Dermis blood vessel endothelial cell (primary cell): ENCODE measurements at places on chromosomes 4 and X. TPM values are rescaled to one million over a fixed set of nuclear protein-coding genes. Genes with fewer than 3 reads are reported as not detected.

PHKA2 gene
- 10.0 and 13.3 TPM in 2 replicates for total RNA-seq

DNA sequence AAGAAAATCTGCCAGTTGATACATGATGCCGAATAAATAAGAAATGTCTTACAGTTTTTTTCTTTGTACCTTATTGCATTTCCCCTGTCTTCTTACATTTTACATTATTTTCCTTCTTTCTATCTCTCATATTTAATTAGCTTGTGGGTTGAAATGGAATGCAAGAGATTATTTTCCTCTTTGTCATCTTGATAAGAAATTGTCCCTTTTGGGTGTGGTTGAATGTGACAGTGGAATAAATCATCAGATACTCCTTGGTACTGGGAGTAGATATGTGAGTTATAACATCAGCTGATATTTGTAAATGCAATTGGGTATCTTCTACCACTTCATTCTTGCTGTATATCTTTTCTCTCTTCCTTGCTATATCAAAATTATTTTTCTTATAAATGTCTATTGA is 997.4 kb downstream of the RAPGEF2 start:
- DNase-seq: no peak

C1GALT1C1 gene
- total RNA-seq: 59.6 and 63.7 TPM in 2 replicates

PCDH10 gene
- under 0.01 and 0.14 TPM in 2 replicates for total RNA-seq

DNA sequence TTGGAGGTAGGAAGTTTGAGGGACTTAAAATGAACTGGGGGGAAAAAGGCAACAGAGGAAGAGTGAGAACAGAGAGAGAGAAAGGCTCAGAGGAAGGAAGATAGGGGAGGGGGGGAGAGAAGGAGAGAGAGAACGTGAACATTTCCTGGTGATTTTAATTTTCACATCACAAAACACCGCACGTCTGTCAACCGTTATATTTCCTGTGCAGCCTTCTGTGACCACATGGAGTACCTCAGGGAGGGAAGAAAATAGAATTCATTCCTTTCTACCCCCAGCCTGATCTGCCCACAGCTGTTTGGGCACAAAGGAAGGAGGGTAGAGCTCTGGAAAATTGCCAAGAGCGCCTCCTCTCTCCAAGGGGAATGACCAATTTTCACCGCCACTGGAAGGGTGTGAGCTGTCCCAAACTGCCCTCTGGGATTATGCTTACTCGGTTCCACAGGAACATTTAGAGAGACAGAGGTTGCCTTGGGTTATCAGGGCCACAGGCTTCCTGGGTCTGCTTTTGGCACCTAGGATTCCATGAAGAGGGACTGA is 135.7 kb upstream of the MAMLD1 start:
- no peak for DNase-seq

DNA sequence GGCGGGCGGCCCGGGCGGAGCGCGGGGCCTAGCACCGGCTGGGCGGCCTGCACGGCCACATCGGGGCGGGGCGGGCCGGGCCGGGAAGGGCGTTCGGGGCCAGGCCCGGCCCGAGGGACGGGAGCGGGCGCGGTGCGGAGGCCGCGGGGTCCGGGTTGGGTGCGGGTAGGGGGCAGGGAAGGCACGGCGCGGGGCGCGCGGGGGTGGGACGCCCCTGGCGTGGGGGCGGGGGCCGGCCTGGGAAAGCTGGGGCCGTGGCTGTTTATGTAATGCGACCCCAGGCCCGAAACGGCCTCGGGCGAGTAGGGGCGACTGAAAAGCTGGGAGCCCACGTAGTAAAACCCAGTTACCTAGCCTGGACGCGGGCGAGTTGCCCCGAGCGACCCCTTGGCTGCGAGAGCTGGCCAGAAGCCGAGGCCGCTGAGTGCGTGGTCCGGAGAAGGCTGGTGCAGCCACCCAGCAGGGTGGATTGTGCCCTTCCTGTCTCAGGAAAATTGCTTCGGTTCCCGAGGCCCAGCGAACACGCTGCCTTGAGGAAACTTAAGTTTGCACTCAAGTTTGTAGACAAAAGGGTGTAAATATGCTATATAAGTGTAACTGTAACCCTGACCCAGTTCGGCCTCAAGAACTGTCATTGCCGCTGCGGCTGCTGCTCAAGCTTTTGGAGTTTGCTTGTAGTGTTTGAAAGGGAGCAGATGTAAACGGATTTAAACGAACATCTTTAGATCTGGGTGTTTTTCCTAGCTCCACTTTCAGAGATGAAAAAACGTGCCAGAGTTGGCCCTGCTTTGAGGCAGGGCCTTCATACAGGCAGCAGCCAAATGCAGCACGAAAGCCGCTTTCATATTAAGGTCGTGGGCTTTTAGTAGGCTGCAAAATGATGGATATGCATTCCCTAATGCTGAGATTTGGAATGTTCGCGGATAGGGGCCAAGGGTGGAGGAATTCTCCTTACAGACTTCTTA is 674 bp downstream of the SEC24B start:
- peak; percentile 64 for DNase-seq

RRH gene
- total RNA-seq: not detected in 2 replicates

DNA sequence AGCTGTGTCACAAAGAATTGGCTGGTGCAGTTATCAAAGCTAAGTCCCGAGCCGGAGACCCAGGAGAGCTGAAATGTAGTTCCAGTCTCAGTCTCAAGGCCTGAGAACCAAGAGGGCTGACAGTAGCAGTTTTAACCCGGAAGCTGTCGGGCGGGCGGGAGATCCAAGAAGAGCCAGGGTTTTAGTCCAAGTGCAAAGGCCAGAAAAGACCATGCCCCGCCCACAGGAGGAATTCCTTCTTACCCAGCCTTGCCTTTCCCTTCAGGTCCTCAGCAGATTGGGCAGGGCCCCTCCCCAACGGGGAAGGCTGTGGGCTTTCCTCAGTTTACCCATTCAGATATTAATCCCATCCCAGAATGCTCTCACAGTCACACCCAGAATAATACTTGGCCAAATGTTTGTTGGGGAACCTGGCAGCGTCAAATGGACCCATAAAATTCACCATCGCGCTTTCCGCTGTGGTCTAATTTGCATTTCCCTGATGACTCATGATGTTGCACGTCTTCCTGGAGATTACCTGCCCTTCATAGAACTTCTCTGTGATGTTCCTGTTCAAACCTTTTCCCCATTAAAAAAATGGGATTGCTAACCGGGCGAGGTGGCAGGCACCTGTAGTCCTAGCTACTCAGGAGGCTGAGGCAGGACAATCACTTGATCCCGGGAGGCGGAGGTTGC is 16.2 kb downstream of the MAEA start:
- no peak for DNase-seq

- DNase-seq: no peak
These were observed 62.2 kb downstream of the SPANXN3 start for GRCh38 chrX:143455046-143455445.

DNA sequence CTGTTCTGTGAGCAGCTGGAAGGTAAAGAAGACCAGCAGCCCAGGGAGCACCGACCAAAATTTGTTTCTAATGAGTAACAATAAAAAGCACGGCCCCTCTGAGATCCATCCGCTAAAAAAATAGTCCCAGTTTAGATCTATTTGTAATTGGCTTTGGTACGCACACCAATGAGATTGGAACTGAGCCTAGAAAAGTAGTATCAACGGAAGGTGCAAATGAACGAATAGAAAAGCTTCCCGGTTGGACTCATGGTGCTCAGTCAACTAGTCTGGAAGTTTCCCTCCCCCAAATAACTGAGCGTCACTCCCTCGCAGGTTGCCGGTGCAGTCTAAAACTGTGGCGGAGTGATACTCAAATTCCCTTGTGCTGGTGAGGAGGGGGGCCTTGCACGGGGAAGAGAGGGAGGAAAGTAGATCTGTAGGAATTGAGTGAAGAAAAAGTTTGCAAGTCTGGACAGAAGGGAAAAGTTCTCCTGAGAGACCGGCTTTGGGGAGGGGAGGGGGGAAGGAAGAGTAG is at the start of gene COL4A5:
Gene COL4A5 (plus strand): TSS at position 413 of the 517 bp plus-strand sequence. CDS start 288 bp downstream, outside the sequence.
- DNase-seq: peak; percentile 82

ANXA3 gene
- total RNA-seq: 60.6 and 67.4 TPM in 2 replicates

- DNase-seq: no peak
These were observed 575 bp downstream of the MAP7D2 start for GRCh38 chrX:20116087-20116576.

DNA sequence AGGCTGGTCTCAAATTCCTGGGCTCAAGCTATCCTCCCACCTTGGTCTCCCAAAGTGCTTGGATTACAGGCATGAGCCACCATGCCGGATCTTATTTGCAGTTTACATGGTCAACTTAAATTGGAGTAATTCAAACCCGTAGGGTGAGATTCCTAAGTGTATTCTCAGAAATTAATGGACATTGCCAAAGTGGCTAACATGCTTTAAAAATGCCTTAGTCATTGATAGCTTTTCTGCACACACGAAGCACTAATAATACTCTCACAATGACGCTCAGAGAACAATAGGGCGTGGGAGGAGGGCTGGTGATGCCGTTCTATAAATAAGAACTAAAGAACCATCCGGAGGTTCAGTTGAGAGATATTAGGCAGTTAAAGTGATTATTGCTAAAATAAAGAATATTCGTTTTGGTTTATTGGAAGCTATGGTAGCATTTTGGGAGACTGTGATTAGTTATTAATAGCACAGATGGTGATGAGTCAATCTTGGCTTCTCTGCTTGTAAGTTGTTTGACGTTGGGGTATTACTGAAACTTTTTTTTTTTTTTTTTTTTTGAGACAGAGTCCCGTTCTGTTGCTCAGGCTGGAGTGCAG is 79.1 kb downstream of the TRAPPC11 start:
- DNase-seq: peak; percentile 76

DNA sequence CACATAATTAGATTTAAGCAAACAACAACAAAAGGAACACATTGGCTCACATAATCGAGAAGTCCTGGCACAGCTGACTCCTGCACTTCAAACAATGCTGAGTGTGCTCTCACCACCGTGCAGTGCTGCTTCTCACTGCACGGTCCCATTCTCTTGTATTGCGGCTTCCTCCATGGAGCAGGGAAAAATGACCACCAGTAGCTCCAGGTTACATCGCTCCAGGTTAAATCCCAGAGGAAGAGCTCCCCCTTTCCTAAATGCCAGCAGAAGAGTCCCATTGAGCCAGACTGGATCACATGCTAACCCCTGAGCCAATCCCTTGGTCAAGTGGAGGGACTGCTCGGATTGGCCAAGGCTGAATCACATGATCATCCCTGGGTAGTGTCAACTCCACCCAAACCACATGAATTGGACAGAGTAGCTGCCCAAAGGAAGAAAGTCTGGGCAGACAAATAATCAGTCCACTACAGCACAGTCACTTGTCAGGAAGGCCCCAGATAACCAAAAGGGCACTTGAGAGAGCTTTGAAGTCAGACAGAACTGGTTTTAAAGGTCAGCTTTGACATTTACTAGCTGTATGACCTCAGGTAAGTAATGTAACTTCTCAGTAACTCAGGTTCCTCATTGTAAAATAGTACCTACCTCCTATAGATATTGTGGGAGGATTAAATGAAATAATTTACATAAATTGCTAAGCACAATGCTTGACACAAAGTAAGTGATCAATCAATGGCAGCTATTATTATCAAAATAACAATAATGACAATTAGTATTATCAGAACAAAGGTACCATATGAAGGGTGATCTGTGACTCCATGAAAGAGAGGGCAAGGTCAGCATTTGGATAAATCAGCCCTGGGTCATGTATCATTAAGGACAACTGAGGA is 14.3 kb downstream of the TEC start:
- DNase-seq: no peak

DNA sequence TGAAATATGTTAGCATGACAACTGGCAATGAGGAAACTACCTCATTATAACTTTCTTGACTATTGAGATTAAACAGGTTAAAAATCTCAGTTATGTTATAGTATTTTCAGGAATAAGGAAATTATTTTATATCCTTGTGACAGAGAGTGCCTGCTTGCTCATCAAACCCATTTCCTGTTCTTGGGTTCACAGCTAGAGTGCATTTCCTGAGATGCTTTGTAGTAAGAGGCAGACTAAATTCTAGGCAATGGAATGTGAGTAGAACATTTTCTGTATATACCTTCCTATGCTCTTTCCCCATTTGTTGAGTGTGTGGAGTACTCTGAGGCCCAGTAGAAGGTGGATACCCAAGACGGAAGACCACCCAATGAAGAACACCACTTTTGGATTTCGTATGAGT is 96.9 kb upstream of the CASK start:
- peak; percentile 16 for DNase-seq

DNA sequence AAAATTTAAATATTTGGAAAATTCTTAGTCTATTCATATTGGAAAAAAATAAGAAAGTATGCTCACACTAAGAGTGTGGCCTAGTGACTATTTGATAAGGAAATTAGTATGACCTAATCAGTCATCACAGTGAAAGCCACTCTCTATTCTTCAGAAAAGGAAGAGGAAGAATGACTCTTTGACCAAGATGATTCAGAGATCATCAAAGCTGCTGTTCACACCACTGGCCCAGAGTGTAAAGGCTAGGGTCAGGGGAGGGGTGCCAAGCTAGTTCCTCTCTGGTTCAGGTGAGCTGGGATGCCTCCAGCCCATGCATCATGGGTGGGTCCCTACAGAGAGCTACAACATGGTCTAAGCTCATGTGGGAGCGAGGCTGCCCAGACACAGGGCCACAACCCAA is 396.9 kb upstream of the NDST3 start:
- DNase-seq: no peak

GRCh38 chr4:85707611-85708010 is 232.7 kb downstream of the ARHGAP24 start:
- DNase-seq: peak; percentile 63

RIPPLY1 gene
- not detected in 2 replicates for total RNA-seq

DNA sequence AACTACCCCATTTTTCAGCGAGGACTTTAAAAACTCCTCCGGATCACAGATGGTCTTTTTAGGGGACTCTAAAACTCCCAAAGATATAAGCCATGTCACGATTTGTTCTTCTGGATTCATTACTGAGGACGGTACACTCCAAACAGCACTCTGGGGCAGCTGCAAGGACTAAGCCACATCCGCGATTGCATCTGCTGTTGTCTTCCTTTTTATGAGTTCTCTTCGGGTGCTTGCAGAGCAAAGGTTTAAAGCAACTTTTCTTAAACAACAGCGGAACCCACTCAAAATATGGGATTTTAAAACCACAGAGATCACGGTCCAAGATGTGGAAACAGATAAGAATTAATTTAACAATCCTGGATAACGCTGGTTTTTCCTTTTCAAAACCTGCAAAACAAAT is at the start of gene ARHGEF6:
Gene ARHGEF6 (minus strand): TSS at position 170 of the 400 bp plus-strand sequence. CDS start 50 bp downstream, at position 120.
- DNase-seq: no peak

DNA sequence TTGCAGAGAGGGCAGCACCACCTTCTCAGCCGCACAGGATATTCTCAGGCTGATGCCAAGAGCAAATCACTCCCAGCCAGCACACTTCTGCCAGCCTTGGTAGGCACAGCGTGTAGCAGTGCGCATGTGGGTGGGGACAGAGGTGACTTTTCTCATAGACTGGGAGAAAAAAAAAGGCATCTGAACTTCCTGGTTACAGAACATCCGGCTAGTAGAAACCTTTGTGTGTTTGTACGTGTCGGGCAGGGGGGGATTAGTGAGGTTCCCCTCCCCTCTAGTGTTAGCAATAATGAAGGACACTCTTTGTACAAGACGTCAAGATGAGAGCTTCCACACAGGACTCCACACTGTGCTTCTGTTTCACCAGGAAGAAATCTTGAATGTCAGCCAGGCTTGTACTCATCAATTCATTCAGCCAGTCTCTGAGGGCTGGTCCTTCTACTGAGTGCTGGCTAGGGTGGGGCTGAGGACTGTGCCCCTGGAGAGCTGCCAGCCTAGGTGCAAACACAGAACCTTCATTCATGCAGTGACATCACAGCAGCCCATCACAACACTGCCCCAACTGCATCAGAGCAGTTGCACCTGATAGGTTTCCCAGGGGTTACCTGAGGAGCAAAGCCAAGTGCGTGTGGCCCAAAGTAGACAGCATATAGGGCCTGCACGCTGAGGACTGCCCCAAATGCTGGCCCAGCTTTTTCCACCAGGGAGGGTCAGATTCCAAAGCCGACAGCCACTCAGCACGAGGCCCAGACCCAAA is 34.7 kb downstream of the SLC25A5 start:
- peak; percentile 17 for DNase-seq

- DNase-seq: no peak
These were observed 137.2 kb upstream of the ARHGEF9 start for GRCh38 chrX:63922221-63922620.
